ENCODE measurements at places on chromosomes 7 and 10.

- no peak for DNase-seq
Observed at GRCh38 chr10:75098902-75099673, 12.4 kb upstream of the SAMD8 start.

DNA sequence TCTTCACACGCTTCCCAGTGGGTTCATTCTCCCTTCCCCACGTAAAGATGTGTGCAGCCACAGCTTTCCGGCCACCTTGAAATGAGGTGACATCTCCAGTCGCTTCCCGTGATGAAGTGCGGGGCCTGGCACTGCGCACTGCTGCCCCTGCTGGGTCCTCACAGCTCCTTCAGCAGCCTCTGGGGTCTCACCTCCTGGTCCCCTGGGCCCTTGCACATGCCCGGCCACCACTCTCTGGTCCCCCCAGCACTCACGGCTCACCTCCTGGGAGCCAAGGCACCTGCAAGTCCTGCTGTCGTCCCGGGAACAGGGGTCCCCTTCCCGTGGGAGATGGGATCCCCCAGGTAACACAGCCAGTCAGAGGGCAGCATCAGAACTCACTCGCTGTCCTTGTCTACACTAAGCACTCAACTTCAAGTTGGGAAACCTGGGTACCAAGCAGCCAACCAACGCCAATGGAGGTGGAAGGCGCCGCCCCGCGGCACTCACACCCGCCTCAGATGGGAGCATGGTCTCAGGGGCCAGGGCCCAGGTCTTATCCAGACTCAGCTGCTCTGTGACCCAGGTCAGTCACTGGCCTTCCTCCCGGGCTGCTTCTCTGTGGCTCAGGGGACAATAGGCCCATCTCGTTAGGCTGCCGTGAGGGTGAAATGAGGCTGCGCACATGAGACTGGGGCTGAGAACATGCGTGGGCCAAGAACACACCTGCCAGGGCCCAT is 176.2 kb downstream of the PTPRN2 start:
- no peak for DNase-seq

DNA sequence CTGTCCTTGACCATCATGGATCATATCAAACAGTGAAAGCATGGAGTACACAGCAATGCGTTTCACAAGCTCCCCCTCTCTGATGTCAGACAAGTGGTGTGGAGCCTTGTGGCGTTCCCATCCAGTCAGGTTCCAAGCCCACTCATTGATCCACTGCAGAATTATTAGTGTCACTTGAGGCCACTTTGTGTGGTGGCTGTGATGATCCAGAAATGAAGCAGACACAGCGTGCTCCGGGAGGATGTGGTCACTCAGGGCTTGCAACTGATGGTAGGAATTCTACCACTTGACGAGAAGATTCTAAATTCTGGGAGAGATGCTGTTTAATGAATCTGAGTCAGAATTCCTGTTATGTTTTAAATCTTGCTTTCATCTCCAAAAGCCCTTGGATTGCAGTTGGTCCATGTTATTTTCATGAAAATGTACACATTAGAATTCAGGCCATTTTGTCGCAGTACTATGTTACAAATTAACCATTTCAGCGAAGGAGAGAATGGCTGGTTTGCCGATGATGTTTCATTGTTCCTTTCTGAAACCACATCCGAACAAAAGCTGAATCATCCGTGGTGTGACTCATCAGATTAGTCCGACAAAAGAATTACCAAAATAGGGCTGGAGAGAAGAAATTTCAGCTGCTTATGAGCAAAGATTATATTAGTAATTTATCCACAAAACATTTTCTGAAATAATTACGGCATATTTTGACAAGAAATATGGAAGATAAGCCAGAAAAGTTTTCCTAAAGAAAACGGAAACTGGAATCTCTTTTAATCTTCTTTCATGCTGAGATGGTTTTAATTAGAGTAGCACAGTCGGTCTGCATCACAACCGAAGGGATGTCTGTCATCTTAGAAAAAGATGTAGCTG is 48.1 kb downstream of the INSYN2A start:
- DNase-seq = peak; percentile 78

GRCh38 chr7:80740778-80741545 is 102.5 kb downstream of the CD36 start:
- peak; percentile 47 for DNase-seq

- DNase-seq = no peak
Observed at GRCh38 chr7:157502701-157503111, 165.9 kb downstream of the DNAJB6 start.

GRCh38 chr7:49563693-49564378 is 209.6 kb upstream of the VWC2 start:
- no peak for DNase-seq

DNA sequence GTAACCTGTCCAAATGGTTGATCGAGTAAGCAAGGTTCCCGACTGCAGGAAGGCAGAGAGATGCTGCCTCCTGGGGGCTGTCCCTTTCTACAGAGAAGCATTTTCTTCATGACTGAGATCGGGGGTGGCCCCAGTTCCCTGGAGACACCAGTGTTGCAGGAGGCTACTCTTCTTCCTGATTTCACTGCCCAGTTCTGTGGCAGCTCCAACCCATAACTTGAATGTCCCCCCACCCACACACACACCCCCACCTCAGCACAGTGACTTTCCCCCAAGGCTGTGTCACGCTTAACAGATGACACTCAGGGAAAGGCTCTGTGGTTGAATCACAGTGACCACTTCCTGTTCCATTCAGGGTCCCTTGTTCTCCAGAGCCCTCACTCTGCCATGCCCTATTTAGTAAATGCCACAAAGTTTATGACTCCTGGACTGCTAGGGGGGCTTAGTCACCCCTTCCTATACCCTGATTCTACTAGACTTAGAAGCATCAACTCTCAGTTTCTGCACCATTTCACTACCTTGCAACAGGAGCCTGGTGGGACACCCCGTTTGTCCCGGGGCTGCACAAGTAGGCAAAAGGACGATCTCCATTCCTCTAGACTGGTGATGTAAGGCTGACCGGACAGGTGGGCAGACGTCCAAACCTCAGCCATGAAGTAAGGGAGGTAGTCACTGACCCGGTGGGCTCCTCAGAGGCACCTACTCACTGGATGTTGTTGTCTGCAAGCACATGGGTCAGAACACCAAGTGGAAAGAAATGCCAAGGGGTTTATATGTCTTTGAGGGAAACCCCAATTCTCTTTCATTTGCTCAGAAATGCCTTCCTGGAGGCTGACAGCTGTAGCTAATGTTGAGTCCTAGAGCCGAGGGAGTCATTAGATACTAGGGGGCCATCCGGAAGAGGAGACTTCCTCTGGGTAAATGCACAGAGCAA is 31.3 kb upstream of the SMC3 start:
- DNase-seq = peak; percentile 53

GRCh38 chr7:66238773-66239466 is 33.8 kb downstream of the TPST1 start:
- DNase-seq = no peak

DNA sequence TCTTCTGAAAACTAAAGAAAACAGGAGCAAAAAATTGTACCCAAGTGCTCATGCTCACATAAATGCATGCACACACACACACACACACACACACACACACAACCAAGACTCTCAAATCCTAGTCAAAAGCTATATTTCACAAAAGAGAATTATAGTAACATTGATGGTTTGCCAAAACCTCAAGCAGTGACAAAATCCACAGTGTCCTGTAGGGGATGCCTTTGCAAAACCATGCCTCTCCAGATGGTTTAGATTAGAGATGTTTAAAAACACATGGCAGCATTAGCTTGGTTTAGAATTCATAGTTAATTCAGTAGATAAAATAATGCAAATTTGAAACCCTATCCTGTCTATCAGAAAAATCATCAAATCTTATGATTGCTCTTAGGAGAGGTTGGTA is 232.2 kb downstream of the DYNC1I1 start:
- DNase-seq = no peak

DNA sequence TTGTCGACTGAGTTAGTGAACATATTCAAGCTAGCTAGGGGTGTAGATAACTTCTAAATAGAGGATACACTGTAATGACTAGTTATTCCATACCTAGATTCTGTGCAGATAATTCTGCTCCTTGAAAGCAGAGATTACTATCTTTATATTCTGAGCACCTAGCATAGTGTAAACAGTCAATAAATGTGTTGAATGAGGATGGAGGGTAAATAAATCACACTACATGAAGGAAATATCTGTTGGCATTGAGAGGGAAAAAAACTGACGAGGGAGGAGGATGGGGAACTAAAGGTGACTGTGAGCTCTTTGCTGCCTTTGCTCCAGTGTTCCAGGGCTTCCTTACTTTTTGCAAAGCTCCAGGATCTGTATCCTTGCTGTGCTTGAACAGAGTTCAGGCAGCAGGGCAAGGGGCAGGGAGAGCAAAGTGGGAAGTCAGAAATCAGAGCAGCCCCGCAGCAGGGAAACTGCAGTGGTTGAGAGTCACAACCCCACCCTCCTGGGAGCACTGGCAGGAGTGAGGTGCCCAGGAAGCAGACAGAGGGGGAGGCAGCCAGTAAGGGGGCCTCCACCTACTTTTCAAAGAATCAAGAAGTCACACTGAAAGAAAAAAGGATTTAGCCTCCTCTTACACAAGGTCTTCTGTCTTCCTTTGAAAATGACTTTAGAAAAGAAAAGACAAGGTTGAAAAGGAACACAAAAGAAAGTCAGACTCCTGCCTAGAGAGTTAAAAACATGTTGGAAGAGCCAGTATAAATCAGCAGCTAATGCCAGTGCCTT is 71.8 kb upstream of the LRRN3 start:
- no peak for DNase-seq

DNA sequence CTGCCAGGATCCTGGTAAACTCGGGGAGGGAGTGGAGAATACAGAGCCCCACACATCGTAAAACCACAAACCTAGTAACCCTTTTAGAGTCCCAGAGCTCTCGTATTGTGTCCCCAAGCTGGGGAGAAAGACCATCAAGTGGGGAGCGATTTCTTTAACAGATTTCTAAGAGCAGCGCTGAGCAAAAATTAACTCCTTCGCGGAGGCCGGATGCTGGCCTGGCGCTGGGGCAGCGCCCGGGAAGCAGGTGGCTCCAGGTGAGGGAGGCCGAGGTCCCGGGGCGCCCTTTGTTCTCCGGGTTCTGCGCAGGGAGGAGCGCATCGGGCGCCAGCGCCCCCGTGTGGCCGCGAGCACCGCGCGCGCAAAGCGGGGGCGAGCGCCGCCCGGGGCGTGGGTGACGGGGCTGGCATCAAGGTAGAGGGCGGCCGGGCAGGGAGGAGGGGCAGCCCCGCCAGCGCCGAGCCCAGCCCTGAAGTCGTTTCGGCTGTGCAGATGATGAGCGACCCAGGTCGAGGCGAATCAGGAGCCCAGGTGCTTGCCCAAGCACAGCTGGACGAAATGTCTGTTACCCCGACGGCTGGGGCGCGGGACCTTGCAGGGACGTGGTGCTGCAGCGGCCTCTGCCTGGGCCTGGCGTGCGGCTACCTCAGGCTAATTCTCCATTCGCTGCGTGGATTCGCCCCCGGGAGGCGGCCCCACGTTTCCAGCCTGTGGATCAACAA is 10.4 kb upstream of the FGFR2 start:
- DNase-seq = peak; percentile 53

DNA sequence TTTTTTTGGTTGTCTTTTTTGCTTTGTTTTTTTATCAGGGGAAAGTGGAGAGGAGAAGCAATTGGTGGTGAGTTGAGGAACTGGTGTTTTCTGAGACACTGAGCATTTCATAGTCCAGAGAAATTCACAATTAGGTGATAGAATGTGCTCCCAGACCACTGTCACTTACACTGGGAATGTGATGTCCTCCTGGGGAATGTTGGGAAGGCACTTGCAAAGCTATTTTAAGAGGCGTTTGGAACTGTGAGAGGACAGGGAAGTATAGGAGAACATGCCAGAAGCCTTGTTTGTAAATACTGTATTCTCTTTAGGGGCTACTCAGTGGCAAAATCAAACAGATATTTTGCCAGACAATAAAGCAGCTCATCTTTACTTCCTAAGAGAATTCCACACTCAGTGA is 16.0 kb downstream of the CHRM2 start:
- DNase-seq = no peak

DNA sequence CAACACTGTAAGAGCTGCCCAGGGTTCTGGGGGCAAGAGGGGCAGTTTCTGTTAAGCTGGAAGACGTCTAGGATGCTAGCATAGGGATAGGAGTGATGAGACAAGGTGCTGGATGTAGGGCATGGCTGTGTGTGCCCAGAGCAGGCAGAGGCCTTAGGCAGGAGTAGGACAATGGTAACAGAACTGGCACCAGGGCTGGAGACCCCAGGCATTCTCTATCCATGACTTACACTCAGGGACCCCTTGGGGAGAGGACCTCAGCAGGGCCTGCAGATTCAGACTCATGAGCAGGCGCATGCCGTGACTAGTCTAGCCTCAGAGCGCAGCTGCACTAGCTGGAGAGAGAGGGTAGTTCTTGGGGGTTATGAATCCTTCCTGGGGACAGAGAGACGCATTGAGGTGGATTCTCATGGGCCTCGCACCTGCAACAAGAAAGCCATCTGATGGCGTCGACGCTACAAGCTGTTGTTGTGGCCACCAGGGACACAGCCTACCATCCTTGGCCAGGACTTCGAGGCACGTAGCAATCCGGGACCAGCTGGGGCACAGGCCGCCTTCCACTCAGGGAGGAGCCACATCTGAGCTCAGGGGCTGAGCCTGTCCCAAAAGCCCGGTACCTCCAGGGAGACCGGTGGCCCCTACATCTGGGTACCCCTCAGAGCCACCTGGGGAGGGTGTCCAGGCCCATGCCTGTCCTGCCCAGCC is 474.1 kb downstream of the PTPRN2 start:
- DNase-seq = no peak

DNA sequence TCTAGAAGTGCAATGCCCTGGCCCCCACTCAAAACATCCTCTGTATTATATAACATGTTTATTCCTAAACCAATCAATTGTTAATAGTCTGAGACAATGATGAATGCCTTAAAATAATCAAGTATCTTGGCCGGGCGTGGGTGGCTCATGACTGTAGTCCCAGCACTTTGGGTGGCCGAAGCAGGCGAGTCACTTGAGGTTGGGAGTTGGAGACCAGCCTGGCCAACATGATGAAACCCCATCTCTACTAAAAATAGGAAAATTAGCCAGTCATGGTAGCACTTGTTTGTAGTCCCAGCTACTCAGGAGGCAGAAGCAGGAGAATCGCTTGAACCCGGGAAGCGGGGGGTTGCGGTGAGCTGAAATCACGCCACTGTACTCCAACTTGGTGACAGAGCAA is 29.4 kb upstream of the CACNA2D1 start:
- DNase-seq = no peak

DNA sequence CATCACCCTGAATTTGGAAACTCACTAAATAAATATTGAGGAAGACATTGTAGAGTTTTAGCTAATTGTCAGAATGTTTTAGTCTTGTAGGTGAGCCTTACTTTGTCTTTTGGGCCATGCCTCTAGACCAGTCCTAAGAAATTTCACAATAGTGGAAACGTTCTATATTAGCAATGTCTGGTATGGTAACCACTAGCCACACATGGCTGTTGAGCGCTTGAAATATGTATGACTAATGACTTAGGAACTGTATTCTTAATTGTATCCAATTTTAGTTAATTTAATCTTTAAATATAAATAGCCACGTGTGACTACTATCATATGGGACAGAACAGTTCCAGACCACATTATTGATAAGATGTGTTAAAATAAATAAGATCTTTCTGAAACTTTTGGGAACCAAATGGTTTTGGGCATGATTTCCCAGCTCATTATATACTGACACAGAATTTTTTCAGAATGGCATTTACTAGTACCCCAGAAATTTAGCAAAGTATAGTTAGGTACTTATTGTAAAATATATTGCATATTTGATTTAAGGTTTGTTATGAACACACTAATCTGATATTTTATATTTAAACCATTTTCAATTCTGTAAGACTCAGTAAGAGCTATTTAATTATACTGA is 95.0 kb downstream of the VPS50 start:
- DNase-seq = no peak

Data from Caki2 (cell line).